ENCODE measurements at places on chromosomes 1 and 21.

- DNase-seq: no peak
Observed at GRCh38 chr1:198318085-198318484, 161.3 kb downstream of the NEK7 start.

GRCh38 chr1:55974714-55975441 is 604.5 kb downstream of the PLPP3 start:
- no peak for DNase-seq

DNA sequence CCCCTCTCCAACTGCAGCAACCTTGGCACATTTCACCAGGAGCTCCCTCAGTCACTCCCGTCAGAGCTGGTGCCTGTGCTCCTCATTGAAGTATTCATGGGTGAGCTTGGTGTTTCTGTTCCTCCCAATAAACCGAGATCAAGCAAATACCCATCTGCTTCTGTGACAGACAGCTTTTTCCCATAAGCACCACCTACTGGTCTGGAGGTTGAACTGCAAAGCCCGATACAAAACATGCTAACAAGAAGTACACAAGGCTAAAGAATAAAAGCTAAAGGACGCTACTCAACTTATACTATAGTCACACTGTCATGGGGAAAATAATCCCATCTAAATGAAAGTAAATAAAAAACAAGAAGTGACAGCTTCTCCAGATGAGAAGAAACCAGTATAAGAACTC is 111.9 kb upstream of the C21orf91 start:
- no peak for DNase-seq

GRCh38 chr1:83705091-83705490 is 293.8 kb downstream of the TTLL7 start:
- DNase-seq: no peak

DNA sequence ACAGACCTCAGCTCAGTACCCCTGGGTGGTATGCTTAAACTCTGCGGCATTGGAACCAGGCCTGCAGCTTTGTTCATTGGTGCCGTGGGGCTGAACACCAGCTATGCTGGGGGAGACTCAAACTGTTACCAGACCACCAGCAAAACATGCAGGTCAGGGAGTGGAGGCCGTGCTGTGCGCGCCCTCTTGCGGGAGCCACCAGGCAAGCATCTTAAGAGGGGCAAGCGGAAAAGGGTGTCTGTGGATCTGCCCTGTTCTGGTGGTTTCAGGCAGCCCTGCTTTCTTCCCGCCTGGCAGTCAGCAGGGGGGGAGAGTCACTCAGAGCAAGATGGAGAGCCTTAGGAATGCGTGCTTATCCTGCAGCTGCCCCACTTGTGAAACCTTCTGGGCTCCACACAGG is 276.9 kb upstream of the ZRANB2 start:
- no peak for DNase-seq

- DNase-seq: no peak
Observed at GRCh38 chr1:174425121-174425520, 22.6 kb upstream of the GPR52 start.

- DNase-seq: peak; percentile 35
Observed at GRCh38 chr1:223700942-223701637, 11.2 kb upstream of the CAPN2 start.

DNA sequence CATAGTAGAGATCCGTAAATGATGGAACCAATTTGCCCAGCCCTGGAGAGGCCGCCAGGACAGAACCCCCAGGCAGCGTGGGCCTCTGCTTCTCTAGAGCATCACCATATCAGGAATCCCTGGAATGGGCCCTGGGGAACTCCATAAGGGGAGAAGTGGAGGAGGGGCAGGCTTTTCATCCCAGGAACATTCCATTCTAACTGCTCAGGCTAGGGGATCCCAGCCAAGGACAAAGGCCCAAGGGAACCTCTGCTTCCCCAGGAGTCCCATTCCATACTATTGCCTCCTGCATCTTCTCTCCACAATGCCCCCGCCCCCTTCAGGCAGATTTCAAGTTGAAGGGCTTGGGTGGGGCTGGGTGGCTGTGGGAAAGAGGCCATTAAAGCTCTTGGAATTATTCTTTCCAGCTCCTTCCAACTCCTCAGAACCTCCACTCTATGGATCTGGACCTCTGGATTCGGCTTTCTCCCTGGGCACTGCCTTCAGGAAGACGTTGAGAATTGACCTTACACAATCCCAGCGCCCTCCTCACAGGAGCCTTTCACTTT is 6.0 kb downstream of the TRNP1 start:
- DNase-seq: peak; percentile 65

- DNase-seq: no peak
Observed at GRCh38 chr21:45834821-45835293, 146.7 kb upstream of the COL6A1 start.

DNA sequence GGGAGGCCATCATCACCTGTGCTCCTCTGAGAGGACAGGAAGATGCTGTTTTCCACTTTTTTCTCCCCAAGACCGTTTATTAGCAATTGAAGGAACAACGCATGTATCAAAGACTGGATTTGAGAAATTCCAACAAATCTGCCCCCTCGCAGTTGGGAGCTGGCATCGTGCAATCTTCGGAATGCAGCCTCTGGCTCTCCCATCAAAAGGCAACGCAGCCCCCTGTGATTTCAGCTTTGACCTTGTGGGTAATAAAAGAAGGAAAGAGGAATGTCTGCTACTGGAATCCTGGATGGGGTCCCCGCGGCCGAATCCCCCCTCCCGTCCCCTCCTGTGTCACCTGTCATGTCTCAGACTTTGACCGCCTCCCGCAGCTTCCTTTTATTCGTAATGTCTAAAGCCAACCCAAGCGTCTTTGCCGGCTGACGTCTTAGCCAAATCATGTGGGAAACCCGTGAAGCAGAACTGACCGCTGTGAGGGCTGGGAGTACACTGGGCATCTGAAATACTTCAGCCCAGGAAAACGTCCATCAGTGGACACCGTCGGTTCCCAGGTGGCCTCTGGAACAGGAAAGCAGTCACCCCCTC is 101.5 kb downstream of the WDR4 start:
- DNase-seq: no peak

DNA sequence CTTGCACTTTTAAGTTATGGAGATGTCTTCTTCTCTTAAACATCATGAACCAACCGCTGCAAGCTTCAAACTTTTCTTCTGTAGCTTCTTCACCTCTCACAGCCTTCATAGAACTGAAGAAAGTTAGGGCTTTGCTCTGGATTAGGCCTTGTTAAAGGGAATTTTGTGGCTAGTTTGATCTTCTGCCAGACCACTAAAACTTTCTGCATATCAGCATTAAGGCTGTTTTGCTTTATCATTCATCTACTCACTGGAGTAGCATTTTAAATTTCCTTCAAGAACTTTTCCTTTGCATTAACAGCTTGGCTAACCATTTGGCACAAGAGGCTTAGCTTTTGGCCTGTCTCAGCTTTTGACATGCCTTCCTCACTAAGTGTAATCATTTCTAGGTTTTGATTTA is 43.0 kb upstream of the RGL1 start:
- DNase-seq: no peak

- peak; percentile 98 for DNase-seq
Observed at GRCh38 chr1:15885701-15886610, 38.4 kb downstream of the SPEN start.

DNA sequence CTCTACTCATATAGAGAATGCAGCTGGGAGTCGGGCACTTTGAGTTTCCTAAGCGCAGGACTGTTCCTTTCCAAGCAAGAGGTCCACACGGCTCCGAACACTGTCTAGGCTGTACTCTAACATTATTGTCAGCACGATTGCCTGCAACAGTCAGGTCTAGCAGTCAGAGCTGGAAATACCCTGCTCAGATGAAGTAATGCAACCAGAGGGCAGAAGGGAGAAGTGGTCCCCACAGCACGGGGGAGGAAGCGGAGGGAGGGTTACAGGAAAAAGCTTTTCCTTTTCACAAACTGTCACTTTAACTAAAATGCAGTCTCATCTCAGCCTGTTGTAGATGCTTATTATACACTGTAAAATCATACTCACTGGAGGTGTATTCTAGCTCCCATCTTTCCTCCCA is 98.9 kb upstream of the SLC44A3 start:
- DNase-seq: no peak

DNA sequence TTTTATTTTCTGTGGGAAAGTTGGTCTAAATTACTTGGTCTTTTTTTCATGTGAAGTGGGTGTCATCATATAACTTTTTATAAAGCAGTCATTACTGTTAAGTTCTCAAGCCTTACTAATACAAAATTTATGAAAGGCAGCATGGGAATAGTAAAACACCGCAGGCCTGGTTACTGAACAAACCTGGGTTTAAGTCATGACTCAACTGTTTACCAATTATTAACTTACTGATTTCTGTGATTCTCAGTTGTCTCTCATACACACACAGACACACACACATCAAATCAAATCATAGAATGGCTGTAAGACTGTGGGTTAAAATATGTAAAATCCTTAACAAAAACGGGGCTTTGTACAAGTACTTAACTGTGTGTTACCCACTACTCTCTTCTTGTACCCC is 14.6 kb downstream of the MAEL start:
- no peak for DNase-seq

DNA sequence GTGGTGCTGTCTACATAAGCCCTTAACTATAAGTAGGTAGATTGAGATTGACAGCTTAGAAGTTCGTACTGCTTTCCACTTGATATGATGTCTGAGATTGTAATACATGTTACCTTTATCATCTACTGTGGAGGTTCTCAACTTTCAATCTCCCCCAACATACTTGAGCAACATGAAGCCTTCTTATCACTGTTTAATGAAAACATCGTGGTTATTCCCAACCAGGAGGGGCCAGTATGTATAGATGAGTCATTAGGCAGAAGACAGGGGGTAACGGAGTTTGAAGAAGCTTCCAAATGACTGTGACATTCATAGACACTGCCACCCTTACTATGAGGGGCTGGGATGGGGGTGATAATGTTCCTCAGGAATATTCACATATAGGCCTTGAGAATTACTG is 36.0 kb downstream of the CENPF start:
- DNase-seq: no peak

- no peak for DNase-seq
Observed at GRCh38 chr1:172142324-172142723, 278.2 kb upstream of the C1orf105 start.

GRCh38 chr1:5250336-5250735 is 595.9 kb downstream of the AJAP1 start:
- no peak for DNase-seq

Measured in right hindlimb (tissue), 1 donor.